Stimulated activated CD8-positive, alpha-beta memory T cell treated with anti-CD3 and anti-CD28 coated beads, Interleukin-4, amount 100 ng/mL, for 1 hour (primary cell): ENCODE measurements at places on chromosomes 3 and 15.

- DNase-seq, result no peak
Measured at GRCh38 chr15:47548986-47549385, 168.3 kb upstream of the SEMA6D start.

DNA sequence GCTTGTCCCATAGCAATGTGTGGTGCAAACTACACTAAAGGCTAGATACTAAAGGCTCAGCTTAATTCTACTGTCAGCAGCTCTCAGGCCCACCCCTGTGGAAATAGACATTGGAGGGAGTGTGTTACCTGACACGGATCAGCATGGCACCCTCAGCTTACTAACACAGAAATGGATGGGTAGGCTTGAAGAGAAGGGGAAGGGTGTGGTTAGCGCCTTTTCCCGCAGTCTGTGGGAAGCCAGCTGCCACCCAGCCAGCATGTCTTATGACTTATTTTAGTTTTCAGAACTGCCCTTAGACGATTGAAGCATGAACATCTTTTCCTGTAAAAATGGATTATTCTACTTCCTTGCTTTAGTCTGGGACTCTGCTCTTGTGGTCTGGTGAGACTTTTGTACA, 25.8 kb upstream of the ADPGK start:
- DNase-seq, result no peak

GRCh38 chr15:80179025-80179759, 26.4 kb downstream of the FAH start:
- DNase-seq, result no peak

DNA sequence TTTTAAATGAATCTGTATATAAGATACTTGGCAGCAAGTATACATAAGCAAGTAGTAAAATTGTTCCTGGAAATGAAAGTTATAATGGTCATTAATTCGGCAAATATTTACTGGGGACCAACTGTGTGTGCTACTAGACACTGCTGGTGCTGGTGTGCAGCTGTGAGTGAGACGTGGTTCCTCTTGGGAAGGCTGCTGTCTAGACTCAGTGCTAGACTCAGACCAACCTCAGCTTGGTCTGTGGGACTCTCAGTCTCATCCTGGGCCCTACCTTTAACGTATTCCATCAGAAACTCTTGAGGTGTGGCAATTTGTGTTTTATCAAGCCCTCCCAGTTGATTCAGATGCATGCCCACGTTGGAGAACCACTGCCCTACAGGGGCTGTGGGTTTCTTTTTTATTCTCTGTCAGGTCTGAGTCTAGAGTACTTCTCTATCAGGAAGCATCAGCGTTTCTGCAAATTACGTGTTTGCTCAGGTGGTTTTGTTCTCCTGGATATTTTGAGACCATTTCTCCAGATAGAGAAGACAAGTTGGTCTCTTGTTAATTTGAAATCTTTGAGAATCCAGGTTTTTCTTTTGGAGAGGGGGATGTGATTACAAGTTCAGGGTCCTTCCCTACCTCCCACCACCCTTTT, 6.8 kb downstream of the TLNRD1 start:
- DNase-seq, result no peak

DNA sequence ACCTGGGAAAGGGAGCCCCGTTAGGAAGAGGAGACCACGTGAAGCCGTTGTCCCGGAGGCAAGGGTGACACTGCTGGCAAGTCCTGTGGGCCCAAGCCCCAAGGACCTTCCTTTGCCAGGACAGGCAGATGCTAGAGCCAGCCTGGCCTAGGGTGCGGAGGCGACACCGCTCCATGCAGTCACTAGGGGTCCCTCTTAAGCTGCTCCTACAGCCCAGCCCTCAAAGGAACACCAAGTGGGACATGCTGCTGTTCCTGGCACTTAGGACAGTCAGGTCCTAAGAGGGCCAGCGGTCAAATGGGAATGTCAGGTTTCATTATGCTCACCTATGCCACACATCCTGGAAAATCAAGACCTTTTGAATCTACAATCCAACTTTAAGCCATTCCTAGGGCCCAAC, 59.7 kb downstream of the RPN1 start:
- no peak for DNase-seq

- DNase-seq, result no peak
Measured at GRCh38 chr15:80991421-80991820, 1.8 kb upstream of the MESD start.

DNA sequence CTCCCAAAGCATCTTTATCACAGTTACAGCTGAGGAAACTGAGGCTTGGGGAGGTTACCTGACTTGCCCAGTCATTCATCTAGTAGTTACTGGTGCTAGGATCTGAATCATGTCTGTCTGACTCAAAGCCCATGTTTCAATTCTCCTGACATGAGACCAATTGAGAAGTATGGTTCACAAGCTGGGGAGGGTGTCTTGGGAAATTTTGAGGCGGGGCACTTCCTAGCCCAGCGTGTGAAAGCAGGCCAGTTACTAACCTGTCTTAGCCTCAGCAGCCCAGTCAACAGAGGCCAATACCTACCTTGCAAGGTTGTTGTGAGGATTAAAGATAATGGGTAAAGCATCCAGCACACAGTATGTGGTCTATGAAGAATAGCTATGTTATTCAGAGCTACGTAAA, 37.0 kb downstream of the CLDN18 start:
- DNase-seq, result no peak

- DNase-seq, result no peak
Measured at GRCh38 chr3:194555175-194556062, 68.6 kb upstream of the ATP13A3 start.

GRCh38 chr3:102736975-102737304, 302.1 kb downstream of the ZPLD1 start:
- no peak for DNase-seq

DNA sequence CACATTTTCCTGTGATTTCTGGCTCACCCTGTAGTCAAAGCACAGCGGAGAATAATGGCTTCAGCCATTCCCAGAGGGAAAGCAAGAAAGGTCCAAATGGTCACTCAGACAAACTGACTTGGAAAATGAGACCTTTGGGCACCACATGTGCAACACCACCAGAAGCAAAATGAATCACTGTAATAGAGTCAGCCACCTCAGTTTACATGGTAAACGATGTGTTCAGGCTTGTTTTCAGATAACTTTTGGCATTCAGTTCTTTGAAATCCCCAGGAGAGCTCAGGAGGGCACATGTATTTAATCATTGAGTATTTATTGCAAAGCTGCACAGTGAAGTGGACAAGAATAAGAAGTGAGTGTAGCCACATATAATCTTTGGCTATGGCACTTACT, 38.4 kb upstream of the ALCAM start:
- DNase-seq, result no peak

DNA sequence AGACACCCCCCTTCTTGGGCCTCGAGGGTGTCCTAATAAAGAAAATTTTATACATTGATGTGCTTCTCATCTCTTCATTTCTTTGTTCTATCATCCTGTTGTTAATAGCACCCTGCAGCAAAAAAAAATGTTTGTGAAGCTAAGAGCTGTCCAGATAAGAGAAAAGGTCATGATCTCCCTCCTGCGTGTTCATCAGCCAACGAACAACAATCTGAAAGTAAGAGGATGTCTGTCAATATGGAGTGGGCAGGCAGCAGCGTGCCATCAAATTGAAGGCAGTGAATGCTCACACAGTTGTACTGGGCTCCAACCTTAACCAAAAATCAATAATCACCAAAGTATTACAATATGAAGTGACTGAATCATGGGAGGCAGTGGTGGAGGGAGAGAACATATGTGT, 418.6 kb upstream of the ONECUT1 start:
- DNase-seq, result no peak

DNA sequence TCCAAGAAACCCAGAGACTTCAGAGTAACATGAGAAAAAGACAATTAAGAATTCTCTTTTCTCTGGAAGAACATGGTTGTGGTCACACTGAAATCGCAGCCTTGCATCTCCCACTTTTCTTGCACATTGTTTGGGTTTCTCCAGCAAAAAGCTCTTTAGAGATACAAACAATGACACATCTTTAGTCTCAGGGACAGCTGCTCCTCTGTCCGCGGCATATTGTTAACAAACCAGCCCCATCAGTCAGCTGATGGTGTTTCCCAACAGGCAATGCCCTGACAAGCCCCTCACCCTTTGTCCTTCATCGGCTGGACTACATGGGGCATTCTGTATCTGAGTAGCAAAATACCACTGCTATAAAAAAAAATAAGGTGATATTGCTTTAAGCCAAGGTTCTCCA, 53.4 kb downstream of the UMPS start:
- DNase-seq, result no peak

GRCh38 chr3:106826791-106827311, 550.4 kb upstream of the CCDC54 start:
- DNase-seq, result no peak

GRCh38 chr3:10244009-10244408, 4.2 kb upstream of the TATDN2 start:
- DNase-seq, result no peak

DNA sequence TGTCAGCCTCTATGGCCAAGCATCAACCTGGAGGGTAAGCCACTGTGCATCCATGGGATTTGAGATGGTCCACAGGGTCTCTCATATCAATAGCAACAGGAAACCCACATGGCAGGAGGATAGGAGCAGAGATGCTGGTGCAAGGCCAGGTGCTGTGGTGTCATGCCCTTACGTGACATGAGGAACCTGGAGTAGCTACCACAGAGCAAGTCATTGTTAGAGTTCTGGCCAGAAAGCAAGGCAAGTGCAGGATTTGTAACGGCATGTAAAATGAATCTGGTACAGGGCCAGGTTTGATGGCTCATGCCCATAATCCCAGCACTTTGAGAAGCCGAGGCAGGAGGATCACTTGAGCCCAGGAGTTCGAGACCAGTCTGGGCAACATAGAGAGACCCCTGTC, 14.8 kb upstream of the ZNF774 start:
- DNase-seq, result no peak

DNA sequence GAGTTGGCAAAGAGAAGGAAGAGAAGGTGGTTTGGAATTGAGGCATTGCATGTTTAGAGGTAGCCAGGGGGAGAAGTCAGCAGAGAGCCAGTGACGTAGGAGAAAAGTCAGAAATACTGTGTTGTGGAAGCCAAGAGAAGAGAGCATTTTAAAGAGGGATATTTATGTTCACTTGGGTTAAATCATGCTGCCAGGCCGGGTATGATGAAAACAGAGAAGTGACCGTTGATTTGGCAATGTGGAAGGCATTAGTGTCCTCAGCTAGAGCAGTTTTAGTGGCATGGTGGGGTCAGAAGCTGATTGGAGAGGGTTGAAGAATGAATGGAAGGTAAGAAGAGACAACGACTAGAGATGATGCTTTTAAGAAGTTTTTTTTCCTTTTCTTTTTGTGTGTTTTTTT, 24.5 kb downstream of the RASA2 start:
- no peak for DNase-seq

- no peak for DNase-seq
Measured at GRCh38 chr3:125107861-125108567, 52.2 kb upstream of the HEG1 start.

- no peak for DNase-seq
Measured at GRCh38 chr15:59814409-59814808, 125.3 kb upstream of the BNIP2 start.

- no peak for DNase-seq
Measured at GRCh38 chr15:32099956-32100684, 69.8 kb downstream of the CHRNA7 start.

GRCh38 chr15:89724621-89725020, 26.4 kb downstream of the MESP1 start:
- no peak for DNase-seq

DNA sequence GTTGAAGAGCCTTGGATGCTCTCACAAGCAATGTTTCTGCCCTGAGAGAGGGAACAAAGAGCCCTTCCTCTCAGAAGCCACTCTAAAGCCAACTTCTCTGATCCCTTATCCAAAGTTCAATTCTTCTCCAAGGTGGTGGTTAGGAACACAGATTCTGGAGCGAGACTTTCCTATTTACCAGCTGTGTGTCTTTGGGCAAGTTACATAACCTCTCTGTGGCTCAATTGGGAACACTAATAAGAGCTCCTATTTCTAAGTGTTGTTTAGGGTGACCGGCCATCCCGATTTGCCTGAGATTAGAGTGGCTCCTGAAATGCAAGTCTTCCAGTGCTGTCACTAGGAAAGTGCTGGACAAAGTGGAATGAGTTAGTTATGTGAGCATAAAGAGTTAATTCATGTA, 108.8 kb upstream of the PTX3 start:
- no peak for DNase-seq

GRCh38 chr15:49751191-49751590, 130.3 kb downstream of the DTWD1 start:
- no peak for DNase-seq

DNA sequence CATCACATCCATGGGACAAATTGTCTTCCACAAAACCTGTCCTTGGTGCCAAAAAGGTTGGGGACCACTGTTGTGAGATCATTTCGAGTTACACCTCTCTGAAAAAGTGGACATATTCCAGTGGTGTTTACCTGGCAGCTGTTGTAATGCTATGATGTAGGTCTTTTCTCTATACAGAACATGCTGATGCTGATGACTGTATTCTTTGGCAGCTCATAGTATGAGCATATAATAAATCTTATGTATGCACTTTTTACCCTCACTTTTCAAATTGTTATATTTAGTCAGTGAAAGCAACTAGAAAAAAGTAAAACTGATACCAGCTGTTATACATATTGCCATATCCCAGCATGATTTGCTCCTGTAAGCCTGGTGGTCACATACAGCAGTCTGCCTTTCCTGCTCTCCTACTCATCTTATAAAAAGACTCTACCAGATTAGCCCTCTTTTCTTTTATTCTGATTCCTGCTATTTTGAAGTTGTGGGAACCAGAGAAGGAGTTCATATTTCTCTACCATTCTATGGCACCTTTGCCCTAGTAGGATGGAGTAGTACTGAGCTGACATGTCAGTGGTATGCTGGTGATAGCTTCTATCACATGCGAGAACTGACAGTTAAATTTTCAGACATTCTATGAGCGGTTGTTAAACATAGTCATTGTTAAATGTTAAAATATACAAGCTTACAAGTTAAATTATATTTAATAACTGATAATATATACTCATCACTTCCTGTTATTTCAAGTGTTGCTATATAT, 128.7 kb downstream of the FNDC3B start:
- no peak for DNase-seq

DNA sequence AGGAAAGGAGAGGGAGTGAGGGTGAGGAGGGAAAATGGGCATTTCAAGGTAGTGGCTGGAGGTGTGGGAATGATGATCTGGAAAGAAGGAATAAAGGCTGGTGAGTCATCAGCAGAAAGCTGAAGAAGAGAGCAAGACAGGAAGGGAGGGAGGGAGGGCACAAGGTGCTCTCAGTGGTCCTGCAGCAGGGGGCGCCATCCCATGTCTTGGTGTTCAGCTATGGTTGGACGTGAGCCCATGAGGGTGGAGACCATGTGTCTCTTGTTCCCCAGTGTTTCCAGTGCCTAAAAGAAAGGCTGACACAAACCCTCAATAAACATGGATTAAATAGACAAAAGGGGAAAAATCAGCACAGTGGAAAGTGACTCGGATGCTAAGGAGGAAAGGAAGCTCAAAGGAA, 228.5 kb downstream of the NTRK3 start:
- DNase-seq, result no peak

DNA sequence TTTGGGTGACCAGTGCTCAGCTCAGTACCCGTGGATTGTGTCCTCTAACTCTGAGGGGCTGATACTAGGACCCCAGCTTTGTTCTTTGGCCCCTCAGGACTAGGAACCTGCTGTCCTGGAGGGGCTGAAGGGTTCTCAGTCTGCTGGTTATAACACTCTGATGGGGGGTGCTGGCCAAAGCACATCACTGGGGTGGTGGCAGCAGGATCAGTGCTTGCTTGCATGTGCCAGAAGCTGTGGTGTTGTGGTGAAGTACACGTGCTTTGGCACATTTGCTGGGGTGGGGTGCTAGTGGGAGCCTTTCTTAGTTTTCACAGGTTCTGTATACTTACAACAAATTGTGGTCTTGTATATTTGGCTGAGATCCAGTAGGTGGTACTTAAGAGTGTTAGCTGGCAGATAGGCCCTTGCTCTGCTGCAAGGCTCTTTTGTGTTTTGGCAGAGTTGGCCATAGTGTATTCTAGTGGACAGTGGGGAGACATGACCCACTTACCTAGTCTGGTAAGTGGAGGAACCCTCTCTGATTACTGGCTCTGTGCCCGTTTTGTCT, 344.3 kb downstream of the EDEM1 start:
- DNase-seq, result no peak
